MV-4-11 (cell line): ENCODE measurements at places on chromosomes 3 and 15.

GRCh38 chr15:58447271-58448010, 15.7 kb downstream of the LIPC start:
- DNase-seq, result peak; percentile 97

- no peak for DNase-seq
These were observed 120.5 kb downstream of the CORO2B start for GRCh38 chr15:68699124-68699880.

DNA sequence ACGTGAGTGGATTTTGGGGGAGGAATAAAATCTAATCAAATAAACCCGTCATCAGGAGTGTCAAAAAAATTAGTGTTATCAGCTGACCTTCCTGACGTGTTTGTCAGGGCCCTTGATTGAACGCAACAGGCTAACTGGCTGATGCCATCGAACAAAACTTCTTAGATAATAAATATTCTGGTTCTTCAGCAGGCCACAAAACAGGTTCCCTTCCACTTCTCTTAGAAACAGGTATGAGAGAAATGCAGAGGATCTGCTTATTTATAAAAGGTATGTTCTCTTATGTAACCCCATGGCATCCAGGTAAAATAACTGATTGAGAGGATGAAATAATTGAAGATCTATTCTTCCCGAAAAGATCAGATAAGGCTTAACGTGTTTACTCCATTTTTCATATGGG, 7.6 kb upstream of the LRIG1 start:
- no peak for DNase-seq

DNA sequence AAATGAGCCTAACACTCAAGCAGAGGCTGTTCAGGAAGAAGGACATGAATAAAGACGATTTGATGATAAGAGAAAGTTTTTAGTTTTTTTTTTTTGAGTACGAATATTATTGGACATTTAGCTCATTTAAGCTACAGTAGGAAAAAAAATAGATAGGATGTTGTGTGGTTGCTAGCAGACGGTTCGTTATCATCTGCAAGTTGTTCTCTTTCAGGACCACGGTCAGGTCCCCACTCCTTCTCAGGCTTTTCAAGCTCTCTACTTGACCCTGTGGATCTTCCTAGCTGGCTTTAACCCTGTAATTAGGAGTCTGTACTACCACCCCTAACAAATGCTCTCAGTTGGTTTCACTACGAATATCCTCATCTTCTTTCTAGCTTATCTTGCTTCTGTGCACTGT, 1.1 kb downstream of the KCNH8 start:
- peak; percentile 9 for DNase-seq

DNA sequence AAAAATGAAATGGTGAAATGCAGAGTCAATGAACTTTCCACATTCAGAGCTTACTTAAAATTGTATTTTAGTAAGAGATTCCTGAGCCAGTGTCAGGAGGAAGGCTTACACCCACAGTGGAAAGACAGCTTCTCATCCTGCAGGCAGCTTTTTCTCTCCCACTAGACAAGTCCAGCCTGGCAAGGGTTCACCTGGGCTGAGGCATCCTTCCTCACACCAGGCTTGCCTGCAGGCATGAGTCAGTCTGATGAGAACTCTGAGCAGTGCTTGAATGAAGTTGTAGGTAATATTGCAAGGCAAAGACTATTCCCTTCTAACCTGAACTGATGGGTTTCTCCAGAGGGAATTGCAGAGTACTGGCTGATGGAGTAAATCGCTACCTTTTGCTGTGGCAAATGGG, 3.1 kb downstream of the CCR4 start:
- DNase-seq, result no peak

DNA sequence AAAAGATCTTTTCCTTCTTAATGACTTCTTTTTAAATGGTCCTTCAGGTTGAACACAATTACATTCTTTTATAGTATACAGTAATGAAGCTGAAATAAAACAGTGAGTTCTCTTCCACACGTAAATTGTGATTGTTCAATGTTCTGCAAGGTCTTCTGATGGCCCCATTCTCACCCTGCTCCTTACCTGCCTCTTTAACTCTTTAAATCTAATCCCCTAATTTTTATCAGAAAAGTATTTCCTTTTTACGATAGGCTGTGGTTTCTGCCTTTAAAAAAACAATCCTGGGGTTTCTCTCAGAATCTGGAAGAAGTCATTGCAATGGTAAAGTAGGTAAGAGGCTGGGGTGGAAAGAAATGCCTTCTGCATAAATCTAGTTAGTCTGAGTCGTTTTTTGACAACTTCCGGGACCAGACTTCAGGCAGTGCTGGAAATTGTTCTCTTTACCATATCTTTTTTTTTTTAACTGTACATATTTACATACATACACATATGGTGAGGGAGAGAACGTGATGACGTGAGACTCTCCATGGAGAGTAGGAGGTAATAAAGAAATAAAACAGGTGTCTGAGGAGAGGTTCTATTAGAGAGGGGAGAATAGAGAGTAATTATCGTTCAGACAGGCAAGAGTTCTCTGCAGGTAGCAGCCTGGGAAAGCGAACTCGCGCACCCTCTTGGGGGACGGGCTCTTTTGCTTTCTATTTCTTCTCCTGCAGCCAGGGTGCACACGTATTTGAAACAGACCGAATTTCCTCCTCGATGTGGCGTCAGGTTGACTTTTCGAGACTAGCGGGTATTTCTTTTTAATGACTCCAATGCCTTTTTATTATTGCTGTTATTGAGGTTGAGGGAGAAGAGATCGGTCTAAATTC, at the start of gene SIDT1:
SIDT1 (plus strand) TSS at position 730 of the 872 bp plus-strand sequence. CDS start 467 bp downstream, outside the sequence.
- DNase-seq, result no peak

DNA sequence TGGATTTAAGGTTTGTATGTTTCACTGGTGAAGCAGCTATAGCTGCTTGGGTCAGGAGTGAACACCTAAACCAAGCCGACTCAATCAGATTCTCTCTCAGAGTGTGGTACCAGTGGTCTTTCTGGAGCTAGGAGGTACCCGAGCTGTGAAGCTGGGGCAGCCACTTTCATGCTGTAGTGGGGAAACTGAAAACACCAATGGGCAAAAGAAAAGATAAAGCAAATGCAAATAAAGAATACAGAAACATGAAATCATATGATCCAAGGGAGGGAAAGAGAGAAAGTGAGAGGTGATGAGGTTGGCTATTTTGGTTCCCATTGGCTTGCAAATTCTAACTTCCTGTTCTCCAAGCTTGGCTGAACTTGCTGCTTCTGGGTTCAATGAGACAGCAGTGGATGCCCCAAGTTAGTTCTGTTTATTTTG, 212.3 kb upstream of the CFAP20DC start:
- no peak for DNase-seq

DNA sequence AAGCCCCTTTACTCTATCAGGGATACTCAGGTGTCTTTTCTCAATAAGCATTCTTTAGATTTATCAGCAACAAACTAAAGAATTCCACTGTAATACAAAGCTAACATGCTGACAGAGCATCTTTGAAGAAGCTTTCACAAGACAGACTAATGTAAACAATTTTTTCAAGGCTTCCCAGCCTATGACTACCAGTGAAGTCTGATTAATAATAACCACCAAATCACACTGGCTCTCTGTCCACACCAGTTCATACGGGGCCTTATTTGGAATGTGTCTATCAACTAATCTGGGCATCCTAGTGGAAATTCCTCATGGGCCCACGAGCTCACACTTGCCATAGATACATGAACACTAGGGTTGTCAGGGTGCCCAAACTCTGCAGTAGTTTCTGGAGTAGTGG, 84.5 kb downstream of the EFL1 start:
- no peak for DNase-seq

DNA sequence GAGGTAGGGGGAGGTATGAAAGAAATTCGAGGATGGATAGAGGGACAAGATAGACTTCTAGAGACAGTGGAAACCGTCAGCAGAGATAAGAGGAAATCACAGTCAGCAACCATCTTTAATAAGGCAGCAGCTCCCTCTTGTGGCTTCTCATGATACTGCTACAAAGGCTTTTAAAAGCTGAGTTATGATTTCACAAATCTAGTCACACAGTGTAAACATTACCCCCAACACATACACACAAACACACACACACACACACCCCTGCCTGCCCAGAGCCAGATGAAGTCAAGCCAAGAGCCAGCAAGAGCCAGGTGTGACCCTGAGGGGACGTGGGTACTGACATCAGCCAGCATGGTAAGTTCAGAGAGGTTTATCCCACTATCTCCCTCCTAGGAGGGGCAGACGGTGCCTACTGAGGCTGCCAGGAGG, 18.9 kb upstream of the TGM5 start:
- DNase-seq, result peak; percentile 68
